ENCODE measurements at places on chromosomes 6 and 20. TPM values are rescaled to one million over a fixed set of nuclear protein-coding genes. Genes with fewer than 3 reads are reported as not detected.

- no peaks in the 10 kb centered on the region for H3K36me3 ChIP-seq
- no peaks in the 10 kb centered on the region for H3K27me3 ChIP-seq
- no peak for DNase-seq
- H3K4me1 ChIP-seq = peaks cover 31% of the 10 kb centered on the region
- no peak overlapping the region for H3K4me3 ChIP-seq
- no peak overlapping the region for H3K27ac ChIP-seq
Observed at GRCh38 chr6:108945681-108946159, 97.5 kb downstream of the ARMC2 start.

DNA sequence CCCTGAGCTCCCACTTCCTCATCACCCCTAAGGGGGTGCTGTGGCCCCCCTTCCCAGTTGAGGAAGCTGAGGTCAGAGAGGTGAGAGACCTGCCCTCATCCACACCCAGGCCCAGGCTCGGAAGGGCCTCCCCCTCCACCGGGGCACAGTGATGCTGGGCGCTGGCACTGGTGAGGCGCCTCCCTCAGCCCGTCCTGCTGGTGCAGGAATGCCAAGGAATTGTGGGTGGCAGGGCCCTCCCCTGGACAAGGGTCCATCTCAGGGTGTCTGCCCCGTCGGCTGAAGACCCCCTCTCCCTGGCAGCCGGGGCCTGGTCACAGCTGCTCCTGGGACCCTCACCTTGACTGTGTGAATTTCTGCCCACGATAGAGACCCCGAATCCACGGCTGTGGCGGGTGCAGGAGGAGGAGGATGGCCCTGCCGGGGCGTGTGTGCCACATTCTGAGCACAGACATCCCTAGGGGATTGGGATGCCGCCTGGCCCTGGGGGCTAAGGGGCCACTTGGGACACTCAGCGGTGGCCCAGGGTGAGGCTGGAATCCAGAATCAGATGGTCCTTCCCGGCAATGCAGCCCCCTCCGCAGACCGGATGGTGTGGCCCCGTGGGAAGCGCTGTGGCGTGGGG lies 70.2 kb upstream of the GATA5 start:
- DNase-seq = no peak
- peaks cover 7% of the 10 kb centered on the region for H3K4me1 ChIP-seq
- H3K27me3 ChIP-seq = 0 out of 2 replicates have a peak, but pooled peaks cover 7% of the 10 kb centered on the region
- H3K4me3 ChIP-seq = no peak overlapping the region
- no peak overlapping the region for H3K27ac ChIP-seq

KCNB1 gene
- 0.10 TPM for total RNA-seq

GRCh38 chr6:83509441-83509840 lies 2.9 kb upstream of the PRSS35 start:
- no peaks in the 10 kb centered on the region for H3K4me1 ChIP-seq
- no peaks in the 10 kb centered on the region for H3K36me3 ChIP-seq
- no peak for DNase-seq
- H3K27me3 ChIP-seq = peaks cover 6% of the 10 kb centered on the region
- no peak overlapping the region for H3K4me3 ChIP-seq
- H3K27ac ChIP-seq = no peak overlapping the region

DNA sequence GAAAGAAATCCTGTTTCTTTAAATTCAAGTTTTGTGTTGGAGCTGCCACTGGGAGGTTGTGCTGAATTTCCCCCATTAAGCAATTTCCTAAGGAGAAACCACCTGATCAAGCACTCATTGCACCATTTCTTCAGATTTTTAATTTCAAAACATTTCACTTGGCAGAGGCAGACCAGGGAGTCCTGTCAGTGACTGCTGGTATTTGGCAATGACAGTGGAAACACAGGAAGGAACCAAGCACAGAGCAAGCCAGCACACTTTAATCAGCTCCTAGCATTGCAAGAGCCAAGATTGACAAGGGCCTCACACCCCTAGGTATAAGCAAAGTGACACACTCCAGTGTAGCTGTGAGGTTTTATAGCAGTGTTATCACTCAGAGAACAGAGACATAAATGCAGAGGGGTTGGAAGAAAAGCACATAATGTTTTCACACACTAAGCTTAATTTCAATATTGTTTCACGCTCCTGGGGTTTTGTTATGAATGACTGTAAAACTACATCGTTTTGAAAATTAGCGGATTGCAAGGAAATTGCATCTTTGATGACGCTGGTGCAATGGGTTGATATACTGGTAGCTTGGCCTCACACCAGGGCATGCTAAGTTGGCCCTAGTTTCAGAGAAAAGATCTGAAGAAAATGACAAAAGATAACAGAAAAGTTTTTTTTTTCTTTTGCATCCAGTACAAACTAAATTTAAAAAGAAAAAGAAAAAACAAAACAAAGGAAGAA lies 768.4 kb downstream of the TFAP2A start:
- H3K27ac ChIP-seq = peak overlapping the region; percentile 91
- DNase-seq = no peak
- H3K36me3 ChIP-seq = no peaks in the 10 kb centered on the region
- H3K27me3 ChIP-seq = no peaks in the 10 kb centered on the region
